Peyer's patch (tissue), 4 donors: ENCODE measurements at places on chromosomes 13 and 19. TPM values are rescaled to one million over a fixed set of nuclear protein-coding genes. Genes with fewer than 3 reads are reported as not detected.

CYP2B6 gene
- 29.2 TPM for total RNA-seq

NLRP9 gene
- not detected for total RNA-seq

GRCh38 chr13:51000571-51001260 is 91.1 kb downstream of the RNASEH2B start:
- H3K27ac ChIP-seq, result no peak overlapping the region
- H3K4me1 ChIP-seq, result no peaks in the 10 kb centered on the region
- H3K27me3 ChIP-seq, result no peaks in the 10 kb centered on the region
- no peak for DNase-seq
- H3K36me3 ChIP-seq, result no peaks in the 10 kb centered on the region
- no peak overlapping the region for H3K4me3 ChIP-seq

DNA sequence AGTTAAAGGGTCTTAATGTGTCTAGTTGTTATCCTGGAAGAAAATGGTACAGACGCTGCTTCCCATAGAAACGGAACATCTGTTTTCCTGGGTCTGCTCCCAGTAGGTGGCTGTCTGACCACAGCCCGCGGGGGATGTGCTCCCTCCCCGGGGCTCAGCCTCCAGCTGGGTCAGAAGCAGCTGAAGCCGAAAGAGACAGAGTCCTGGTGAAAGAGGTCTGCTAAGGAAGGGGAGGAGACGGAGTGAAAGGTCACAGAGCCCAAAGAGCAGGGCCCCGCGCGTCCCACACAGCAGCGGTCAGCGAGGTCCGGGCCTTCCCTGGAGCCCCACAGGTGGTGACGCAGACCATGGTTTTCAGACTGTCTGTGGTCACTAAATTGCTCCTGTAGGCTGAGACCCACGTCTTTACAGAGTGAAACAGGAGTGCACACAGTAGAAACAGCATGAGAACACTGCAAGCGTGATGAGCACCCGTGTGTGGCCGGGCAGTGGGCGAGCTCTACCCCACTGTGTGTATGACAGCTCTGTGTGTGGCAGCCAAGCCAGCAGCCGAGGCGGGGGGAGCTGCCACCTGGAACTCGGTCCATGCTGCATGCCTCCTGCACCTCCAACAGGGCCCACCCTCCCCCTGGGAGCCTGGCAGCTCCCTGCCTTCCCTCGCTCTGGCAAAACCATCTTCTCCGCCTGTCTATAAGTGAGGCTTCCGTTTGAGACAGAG is 52.0 kb upstream of the C13orf46 start:
- peaks cover 24% of the 10 kb centered on the region for H3K4me1 ChIP-seq
- no peak for DNase-seq
- H3K36me3 ChIP-seq, result peaks cover 12% of the 10 kb centered on the region
- H3K4me3 ChIP-seq, result no peak overlapping the region
- H3K27me3 ChIP-seq, result no peaks in the 10 kb centered on the region
- H3K27ac ChIP-seq, result peak overlapping the region; percentile 65

DNA sequence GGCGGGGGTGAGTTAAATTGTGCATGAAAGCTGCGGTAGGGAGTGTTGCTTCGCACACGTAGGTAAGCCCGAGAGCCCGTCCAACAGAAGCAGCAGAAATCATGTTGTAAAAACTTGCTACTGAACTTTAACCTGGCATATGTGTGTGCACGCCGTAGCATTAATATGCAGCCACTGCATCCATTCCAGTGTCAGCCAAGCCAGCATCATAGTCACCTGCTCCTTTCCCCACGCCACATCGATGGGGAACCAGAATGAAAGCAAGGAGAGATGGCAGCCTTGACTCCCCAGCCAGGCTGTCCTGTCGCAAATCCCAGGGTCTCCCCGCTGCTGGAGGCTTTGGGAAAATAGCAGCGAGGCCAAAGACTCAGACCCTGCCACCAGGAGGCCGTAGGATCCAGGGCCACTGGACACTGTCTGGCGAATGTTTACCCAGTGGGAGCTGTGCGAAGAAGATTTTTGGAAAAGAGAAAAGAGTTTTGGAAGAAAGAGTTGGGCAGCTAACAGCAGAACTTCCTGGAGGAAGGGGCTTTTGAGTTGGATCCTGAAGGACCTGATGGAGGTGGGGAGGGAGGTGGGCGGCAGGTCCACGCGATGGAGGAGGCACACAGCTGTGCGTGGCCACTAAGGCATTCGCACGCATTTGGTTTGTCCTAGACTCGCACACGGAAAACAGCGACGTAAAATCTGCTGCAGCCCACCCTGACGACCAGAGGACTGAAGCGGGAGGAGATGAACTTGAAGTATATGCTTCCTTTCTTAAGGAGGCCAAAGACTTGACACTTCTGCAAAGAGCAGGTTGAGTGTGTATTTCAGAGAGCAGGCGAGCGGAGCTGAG is 48.7 kb upstream of the RANBP3 start:
- H3K36me3 ChIP-seq, result peaks cover 16% of the 10 kb centered on the region
- H3K27me3 ChIP-seq, result no peaks in the 10 kb centered on the region
- DNase-seq, result peak; percentile 17
- H3K27ac ChIP-seq, result no peak overlapping the region

- H3K27ac ChIP-seq, result peak overlapping the region; percentile 23
- H3K27me3 ChIP-seq, result no peaks in the 10 kb centered on the region
- H3K4me1 ChIP-seq, result no peaks in the 10 kb centered on the region
These were observed 5.1 kb downstream of the DACH1 start for GRCh38 chr13:71861769-71862458.

GRCh38 chr13:45243077-45243476 is 42.2 kb upstream of the KCTD4 start:
- no peaks in the 10 kb centered on the region for H3K4me1 ChIP-seq
- peak overlapping the region; percentile 25 for H3K4me3 ChIP-seq
- H3K27me3 ChIP-seq, result no peaks in the 10 kb centered on the region

TCF3 gene
- 112 TPM for total RNA-seq

GRCh38 chr19:8697671-8698432 is 743 bp downstream of the ACTL9 start:
- H3K27me3 ChIP-seq, result no peaks in the 10 kb centered on the region
- H3K4me1 ChIP-seq, result no peaks in the 10 kb centered on the region
- no peak overlapping the region for H3K4me3 ChIP-seq
- H3K36me3 ChIP-seq, result no peaks in the 10 kb centered on the region
- H3K27ac ChIP-seq, result no peak overlapping the region

DIAPH3 gene
- total RNA-seq, result 1.4 TPM

GRCh38 chr19:34328982-34329381 is 36.0 kb upstream of the GPI start:
- DNase-seq, result no peak
- no peak overlapping the region for H3K4me3 ChIP-seq
- H3K36me3 ChIP-seq, result no peaks in the 10 kb centered on the region
- no peaks in the 10 kb centered on the region for H3K4me1 ChIP-seq

TINCR gene
- 1.2 TPM for total RNA-seq

DNA sequence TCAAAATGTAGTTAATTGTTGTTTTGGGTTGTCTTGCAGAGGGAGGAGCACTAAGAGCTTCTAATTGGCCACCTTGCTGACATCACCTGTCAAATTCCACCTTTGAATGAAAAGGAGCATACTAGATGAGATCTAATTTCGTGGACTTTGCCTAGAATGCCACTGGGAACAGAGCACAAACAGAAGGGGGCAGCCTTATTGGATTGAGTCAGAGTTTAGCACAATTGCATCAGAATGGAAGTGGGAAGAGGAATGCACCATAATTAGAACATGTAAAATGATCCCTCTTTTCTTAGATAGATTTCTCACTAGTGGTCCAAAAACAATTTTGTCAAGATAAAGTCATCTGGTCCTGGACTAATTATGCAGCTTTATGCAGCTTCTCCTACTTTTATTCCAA is 1552.2 kb downstream of the PCDH9 start:
- no peaks in the 10 kb centered on the region for H3K4me1 ChIP-seq
- H3K4me3 ChIP-seq, result no peak overlapping the region
- no peaks in the 10 kb centered on the region for H3K36me3 ChIP-seq
- DNase-seq, result no peak
- H3K27ac ChIP-seq, result no peak overlapping the region

- H3K27ac ChIP-seq, result no peak overlapping the region
- H3K27me3 ChIP-seq, result no peaks in the 10 kb centered on the region
- no peaks in the 10 kb centered on the region for H3K4me1 ChIP-seq
- H3K36me3 ChIP-seq, result no peaks in the 10 kb centered on the region
These were observed 26.4 kb upstream of the DPP9 start for GRCh38 chr19:4749870-4750590.

DNA sequence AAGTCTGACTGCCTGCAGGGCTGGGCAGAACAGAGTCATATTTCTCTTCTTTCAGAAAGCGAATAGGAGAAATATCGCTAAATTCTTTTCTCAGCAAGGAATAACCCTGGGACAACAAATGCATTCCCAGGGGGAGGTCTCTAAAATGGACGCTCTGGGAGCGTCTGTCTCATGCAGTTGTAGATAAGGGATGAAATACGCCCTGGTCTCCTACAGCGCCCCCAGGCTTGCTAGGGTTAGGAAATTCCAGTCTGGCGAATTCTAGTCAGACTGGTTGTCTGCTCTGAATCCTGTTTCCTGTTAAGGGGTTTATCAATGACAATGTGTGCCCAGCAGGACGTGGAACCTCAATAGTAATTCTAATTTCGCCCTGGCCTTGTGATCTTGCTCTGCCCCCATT is 1214.1 kb downstream of the DIAPH3 start:
- no peaks in the 10 kb centered on the region for H3K4me1 ChIP-seq
- no peak for DNase-seq
- H3K27ac ChIP-seq, result no peak overlapping the region
- no peaks in the 10 kb centered on the region for H3K27me3 ChIP-seq
- H3K4me3 ChIP-seq, result no peak overlapping the region
- H3K36me3 ChIP-seq, result no peaks in the 10 kb centered on the region

DNA sequence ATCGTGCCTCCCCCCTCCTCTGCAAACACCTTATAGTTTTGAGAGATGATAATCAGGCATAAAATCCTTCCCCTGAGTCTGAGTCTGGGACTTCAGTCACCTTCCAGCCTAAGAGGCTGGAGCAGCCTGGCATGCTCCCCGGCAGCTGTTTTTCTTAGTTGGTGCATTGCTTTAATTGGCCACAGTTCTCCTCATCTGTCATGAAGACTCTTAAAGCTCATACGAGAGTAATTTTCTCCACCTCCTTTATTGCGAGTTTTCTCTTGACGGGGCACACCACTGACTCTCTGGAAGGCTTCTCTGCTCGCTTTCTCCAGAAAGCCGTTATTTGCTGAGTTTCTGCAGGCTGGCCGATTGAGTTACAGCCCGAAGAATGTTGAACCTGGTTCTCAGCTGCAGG is 310.5 kb downstream of the ATP8A2 start:
- no peaks in the 10 kb centered on the region for H3K4me1 ChIP-seq
- H3K27ac ChIP-seq, result no peak overlapping the region
- DNase-seq, result no peak
- H3K4me3 ChIP-seq, result no peak overlapping the region
- H3K36me3 ChIP-seq, result no peaks in the 10 kb centered on the region
- H3K27me3 ChIP-seq, result no peaks in the 10 kb centered on the region

- no peak overlapping the region for H3K27ac ChIP-seq
- H3K4me1 ChIP-seq, result no peaks in the 10 kb centered on the region
- H3K27me3 ChIP-seq, result no peaks in the 10 kb centered on the region
- no peak overlapping the region for H3K4me3 ChIP-seq
- no peaks in the 10 kb centered on the region for H3K36me3 ChIP-seq
- DNase-seq, result no peak
These were observed 544.6 kb downstream of the GPC6 start for GRCh38 chr13:93771227-93771626.

ATP8A2 gene
- total RNA-seq, result 0.40 TPM

- H3K4me3 ChIP-seq, result no peak overlapping the region
- no peaks in the 10 kb centered on the region for H3K4me1 ChIP-seq
- H3K27ac ChIP-seq, result no peak overlapping the region
- no peak for DNase-seq
- H3K27me3 ChIP-seq, result no peaks in the 10 kb centered on the region
These were observed 110.9 kb upstream of the FRY start for GRCh38 chr13:31920727-31921100.

DNA sequence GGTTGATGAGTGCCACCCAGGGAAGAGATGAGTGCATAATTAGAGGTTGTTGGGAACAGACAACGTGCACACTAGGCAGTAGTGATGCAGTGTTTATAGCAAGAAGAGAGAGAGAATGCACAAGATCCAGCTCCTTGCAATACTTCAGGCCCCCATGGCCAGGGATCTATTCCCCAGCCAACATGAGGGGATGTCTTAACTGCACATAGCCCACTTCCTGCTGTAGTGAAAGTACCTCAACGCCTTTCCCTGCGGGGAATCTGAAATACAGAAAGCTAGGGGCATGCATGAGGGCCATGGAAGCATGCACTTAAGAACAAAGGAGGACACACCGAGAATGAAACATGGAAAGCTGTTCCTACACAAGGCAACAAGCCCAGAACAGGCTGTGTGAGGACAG is 636.7 kb upstream of the GPC6 start:
- H3K4me3 ChIP-seq, result no peak overlapping the region
- no peak for DNase-seq
- H3K36me3 ChIP-seq, result no peaks in the 10 kb centered on the region

SIGLEC14 gene
- total RNA-seq, result 0.95 TPM
